CMK (cell line): ENCODE measurements at places on chromosomes 1 and 21.

DNA sequence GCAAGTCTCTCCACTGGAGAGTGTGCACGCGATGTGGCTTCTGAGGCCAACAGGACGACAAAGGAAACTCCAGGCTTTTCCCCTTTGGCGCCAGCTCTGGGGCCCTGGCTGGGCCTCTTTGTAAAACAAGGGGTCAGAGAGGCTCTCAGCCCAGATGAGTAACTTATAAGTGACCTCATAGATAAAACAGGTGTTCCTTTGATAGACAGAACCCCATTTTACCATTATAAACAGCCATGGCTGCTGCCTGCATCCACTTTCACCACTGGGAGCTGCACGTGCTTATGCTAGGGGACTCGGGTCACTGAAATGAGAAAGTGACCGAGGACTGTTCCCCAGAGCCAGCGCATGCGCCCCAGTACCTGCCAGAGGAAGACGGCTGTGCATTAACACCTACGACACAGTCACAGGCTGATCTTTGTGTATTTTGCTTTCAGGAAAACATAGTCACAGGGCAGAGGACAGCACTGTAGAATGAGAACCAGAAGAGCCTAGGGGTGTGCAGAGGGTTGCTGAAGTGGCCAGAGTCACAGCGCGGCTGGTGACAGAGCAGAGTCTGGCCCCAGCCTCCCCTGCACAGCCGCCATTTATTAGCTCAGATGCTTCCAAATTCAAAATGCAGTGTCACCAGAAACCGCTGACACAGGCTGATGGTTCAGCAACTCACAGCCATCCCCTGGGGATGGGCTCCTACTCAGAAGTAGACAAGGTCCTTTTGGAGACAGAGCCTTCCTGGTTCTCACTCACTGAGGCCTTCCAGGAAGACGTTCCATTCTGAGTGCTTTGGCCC is 12.7 kb downstream of the RNF207 start:
- DNase-seq = no peak

DNA sequence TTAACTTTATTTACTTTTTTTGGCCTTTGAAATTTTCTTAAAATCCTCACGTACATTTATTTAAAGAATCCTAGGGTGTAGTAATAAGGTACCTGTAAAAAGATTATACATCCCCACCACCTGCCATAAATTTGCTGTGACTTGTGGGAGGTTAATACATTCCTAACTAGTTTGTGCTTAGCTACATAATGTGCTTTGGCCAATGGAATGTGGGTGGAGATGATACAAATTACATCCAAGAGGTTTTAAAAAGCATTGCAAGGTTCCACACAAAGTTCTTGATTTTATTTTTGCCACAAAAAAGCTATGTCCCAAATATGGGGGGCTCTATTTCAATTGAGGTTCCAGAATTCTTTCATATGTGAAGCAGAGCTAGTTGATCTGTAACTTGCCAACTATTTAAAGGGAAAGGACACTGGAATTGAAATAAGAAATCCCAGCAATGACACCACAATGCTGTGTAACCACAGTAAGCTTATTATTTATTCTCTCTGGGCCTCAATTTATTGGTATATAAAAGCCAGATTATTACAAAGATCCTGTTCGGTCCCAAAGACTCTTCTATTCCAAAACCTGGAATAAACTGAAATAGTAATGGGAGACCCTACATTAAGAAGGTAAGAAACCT is 15.7 kb downstream of the ASPM start:
- no peak for DNase-seq

DNA sequence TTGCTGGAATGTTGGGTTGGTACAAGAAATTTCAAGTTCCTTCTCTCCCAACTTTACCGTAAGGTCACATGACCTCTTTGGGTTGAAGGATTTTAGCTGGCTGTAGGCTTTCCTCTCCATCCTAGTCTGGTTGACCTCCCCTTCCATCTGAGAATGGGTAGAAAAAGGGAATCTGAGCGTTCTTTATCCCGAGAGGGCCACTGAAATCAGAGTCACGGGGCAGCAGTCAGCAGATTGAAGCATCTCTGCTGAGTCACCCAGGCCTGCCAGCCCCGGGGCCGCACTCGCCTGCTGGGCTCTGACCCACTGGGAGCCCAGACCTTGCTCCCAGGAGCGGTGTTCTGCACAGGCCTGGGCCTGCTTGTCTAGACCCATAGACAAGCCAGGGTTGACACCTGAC is 31.0 kb downstream of the TMCC2 start:
- no peak for DNase-seq

DNA sequence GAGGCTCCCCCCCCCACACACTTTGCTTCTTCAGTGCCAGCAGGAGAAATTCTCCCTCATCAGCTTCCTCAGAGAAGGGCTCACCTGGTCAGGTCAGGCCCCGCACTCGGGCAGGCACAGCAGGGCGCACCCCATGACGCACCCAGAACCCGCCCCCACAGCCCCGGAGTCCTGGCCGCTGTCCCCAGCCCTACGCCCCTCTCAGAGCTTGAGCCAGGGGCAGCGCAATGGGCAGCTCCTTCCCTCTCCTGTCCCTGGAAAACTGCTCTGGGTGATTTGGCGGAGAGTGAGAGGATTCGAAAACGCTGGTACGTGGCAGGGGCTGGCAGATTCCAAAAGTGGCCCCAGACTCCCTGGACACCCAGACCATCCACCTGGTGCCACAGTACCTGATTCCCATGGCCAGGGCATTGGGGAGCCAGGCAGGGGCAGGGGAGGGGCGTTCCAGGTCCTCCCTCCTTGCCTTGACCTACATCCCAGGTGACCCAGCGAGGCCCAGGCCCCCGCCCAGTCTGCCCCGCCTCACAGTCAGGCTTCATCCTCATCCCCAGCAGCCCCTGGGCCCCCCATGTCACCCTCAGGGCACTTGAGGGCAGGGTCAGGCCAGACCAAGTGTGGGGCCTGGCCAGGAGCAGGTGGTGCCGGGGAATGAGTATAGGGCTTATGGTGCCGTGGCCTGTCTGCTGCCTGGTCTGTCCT is 23.7 kb downstream of the RRP1 start:
- no peak for DNase-seq

GRCh38 chr1:210686841-210687240 is 358.1 kb downstream of the HHAT start:
- DNase-seq = no peak
